ENCODE measurements at places on chromosomes 2 and 18.

- DNase-seq: no peak
These were observed 213.5 kb downstream of the KIAA1328 start for GRCh38 chr18:37042381-37042780.

- no peak for DNase-seq
These were observed 82.7 kb downstream of the AOX1 start for GRCh38 chr2:200668478-200668877.

DNA sequence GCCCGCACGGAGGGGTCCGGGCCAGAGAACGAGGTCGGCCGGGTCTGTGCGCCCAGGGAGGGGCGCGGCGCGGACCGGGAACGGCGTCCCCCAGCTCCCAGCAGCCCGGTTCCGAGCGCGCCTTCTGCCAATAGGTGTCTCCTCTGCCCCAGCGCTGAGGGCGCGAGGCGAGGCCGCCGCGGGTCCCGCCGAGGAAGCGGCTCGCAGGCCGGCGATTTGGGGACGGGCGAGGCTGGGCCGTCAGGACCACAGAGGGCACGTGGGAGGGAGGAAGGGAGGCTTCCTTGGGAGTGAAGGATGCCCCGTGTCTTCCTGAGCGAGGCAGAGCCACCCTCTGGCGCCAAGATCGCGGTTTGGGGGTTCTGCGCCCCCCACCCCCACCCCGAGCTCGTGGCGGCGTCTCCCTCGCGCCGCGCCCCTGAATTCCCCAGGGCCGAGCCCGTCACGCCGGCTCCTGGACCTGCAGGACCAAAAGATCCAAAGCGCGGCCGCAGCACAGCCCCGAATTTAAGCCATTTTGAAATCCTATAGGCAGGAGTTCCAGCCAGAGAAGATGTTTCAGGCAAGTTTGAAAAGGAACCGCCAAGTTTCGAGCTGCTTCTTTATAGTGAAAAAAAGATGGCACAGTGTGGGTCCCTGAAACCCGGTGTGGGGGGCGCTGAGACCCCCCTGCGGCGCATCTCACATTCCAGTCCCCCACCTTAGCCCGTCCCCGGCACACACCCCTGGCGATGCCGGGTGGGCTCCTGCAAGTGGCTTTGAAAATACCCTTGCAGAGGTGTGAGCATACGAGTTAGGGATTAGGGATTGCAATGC lies 909 bp downstream of the NFATC1 start:
- DNase-seq: peak; percentile 85

DNA sequence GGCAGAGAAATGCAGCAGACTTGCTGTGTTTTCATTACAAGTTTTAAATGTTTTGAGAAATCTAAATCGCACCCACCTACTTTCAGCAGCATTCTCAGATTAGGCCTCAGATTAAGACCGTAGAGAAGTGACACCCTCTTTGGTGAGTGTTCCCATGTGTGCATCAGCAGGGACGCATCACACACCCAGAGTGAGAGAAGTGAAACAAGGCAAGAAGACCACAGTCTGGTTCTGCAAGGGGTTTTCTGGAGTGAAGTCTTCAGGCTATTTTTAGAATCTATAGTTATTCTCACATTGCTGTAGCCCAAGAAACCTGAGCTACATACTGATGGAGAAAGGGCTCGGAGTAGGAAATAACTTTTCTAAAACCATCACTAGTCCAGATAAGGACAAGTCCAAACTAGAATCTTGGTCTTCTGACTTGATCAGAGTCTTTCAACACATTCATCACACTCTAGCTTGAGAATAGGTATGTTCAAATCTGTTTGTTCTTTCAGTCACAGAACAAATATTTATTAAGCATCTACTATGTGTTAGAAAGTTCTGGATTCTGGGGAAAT lies 1216.6 kb upstream of the PIK3C3 start:
- no peak for DNase-seq

- no peak for DNase-seq
These were observed 51.1 kb upstream of the EHBP1 start for GRCh38 chr2:62654423-62654791.

GRCh38 chr18:23115683-23116096 lies 19.6 kb upstream of the CABLES1 start:
- DNase-seq: no peak

DNA sequence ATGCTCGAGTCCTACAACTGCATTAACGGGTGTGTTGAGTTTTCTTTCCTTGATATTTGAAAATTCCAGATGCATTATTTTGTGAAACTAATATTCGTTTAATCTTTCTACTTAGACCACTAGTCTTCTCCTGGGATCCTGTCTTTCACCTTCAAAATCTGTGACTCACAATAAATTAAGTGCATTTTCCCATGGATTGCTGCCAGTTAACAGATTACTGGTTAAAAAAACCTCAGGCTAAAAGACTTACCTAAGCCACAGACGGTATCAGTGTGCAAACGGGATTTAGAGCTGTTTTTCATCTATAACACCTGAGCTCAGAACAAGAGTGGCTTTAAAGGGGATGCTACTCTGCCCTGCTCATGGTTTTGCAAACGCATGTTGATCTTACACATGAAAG lies 10.2 kb downstream of the FECH start:
- no peak for DNase-seq

DNA sequence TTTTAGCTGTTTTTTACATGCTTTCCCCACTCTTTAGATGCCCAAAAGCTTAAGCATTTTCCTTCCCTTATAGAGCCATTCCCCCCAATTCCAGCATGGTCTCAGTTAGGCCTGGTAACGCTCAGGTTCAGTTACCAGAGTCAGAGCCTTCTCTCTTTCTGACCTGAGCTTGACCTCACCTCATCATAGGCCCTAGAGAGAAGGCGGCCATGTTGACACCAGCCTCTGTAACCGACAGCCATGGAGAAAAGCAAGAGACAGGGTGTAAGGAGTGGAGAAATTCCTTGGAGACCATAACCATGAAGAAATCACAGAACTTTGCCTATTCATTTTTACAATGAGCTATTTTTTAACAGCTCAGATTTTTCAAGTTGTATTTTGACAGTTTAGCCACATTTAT lies 99.4 kb downstream of the RTN4 start:
- no peak for DNase-seq

DNA sequence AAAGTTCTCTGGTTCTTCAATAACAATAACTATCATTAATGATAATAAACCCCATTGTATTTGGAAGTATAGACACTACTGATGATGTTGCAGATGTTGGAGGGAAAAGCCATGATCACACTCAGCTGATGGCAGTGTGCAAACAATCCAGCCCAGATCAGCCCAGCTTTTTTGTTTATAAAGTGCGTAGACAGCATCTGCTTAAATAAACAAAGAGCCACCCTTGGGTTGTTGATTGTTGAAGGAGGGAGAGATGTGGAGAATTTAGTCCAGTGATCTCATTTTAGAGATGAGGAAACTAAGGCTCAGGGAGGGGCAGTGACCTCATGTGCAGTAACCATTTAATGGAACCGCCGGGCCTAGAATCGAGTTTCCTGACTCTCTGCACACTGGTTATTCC lies 56.0 kb upstream of the MEX3C start:
- DNase-seq: no peak

DNA sequence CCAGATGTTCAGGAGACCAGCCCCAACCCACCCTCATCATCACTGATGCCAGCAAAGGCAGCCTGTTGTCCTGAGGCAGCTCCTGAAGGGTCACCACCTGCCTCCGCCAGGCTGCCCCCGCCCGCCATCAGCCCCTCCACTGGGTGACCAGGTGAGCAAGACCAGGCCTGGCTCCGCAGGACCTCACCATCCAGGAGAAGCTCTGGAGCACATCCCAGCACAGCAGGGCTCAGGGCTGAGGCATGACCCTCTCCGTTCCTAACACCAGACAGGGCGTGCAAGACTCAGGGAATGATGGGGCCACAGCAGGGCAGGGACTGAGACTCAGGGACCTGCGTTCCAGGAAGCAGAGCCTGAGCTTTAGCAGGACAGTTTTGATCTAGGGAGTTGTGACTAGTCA lies 218.8 kb upstream of the RAB6C start:
- no peak for DNase-seq

- no peak for DNase-seq
These were observed 17.0 kb downstream of the WDPCP start for GRCh38 chr2:63571291-63571690.

DNA sequence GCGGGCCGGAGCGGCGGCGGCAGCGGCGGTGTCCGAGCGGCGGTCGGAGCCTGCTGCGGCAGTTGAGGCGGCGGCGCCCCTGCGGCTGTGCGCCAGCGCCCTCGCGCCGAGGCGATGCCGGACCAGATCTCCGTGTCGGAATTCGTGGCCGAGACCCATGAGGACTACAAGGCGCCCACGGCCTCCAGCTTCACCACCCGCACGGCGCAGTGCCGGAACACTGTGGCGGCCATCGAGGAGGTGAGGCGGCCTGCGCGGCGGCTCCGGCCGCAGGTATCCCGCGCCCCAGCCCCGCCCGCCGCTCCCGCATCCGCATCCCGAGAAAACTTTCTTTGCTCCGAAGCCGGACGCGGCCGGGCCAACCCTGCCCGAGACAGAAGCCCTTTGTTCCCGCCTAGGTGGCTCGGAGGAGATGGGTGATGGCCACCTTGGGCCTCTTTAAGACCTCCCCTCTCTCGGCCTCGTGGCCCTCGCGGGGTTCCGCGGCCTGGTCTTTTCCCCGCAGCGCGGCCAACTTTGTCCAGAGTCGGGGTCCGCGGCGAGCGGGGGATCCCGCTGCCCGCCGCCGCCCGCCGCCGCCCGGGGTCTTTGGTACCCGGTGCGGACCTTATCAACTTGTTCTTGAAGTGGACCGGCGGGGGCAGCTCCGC lies 504 bp downstream of the ASAP2 start:
- DNase-seq: no peak

DNA sequence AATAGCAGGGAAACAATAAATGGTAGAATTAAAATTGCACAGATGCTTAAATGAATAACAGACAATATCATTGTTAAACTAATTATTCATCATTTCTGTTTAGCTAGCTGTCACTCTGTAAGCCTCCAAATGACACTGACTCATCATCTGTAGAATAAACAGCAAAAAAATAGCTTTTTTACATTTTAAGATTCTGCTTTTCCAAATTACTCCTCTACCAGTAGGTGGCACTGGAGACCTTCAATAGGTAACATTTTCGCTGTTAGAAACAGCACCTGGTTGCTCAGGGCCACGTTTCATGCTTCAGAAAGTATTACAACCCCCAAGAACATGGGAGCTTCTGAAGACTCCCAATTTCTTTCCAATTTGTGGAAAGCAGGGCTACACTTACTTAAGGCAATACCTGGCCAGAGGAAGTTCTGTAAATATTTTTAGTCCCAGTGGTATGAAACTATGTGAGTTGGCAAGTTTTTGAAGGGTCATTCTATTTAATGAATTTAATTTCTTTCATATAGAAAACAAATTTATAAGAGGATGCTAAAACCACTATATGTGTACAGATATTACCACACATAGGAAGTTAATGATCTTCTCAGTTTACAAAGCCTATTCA lies 45.4 kb downstream of the TTN start:
- no peak for DNase-seq

DNA sequence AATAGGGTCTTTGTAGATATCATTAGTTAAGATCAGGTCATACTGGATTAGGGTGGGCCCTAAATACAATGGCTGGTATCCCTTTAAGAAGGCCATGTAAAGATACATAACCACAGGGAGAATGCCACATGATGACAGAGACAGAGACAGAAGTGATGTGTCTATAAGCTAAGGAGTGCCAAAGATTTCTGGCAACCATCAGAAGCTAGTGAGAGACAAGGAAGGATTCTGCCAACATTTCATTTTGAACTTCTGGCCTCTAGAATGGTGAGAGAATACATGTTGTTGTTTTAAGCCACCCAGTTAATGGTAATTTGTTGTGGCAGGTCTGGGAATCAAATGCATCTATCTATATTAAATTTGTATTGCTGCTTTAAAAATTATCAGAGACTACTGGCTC lies 185.5 kb upstream of the CYRIA start:
- DNase-seq: no peak

- no peak for DNase-seq
These were observed 15.2 kb downstream of the OTOF start for GRCh38 chr2:26462511-26463243.

DNA sequence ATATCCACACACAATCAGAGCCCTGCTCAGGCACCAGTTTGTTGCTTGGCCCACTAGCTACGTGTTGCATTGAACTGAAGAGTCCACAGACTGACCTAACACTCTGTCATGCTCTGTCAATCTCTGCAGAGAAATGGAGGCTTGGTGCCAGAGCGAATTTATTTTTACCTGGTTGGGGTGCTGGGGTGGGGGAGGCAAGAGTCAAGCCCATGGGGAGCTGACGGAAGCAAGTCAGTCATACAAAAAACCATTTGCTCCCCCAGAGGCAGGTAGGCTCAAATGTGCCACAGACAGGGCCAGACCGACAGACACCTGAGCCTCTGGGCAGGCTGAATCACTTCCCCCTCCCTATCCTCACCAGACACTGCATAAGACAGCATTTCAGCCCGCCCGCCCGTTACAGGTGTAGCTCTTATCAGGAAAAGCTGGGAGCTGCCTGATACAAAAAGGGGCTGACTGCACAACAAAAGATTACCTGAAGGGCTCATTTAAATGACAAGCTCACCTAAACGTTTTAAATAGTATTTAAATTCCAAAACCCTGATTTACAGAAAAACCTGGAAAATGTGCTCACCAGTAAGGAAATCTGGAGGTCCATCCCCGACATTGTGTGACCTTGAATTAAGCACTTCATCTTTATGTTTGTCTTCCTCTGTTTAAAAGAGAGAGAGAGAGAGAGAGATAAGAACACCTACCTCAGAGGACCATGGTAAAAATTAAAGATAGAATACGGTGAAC lies 2.1 kb upstream of the PCBP1 start:
- DNase-seq: peak; percentile 66

Data from sigmoid colon (tissue), 7 donors.